ENCODE measurements at places on chromosomes 6 and 20.
A peak's percentile ranks its signal among the peaks of the same experiment; 100 is the strongest.

- DNase-seq = no peak
Measured at GRCh38 chr6:148235446-148235845, 107.2 kb upstream of the SASH1 start.

DNA sequence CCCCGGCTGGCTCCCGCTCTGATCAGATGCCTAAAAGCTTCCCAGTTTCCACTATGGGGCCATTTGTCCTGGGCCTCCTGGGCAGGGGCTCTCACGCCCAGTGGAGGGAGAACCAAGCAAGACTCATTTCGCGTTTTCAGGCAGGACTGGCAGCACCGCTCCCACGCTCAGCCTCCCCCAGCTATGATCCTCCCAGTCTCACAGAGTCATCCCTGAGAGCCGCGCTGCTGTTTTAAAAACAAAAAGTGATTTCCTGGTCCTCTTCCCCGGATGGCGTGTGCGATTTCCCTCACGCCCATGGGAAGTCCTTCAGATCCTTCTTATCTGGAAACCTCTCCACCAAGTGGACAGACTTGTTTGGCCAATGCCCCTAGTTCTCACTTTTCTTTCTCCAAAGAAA lies at the start of gene ADGRF5:
Gene ADGRF5, minus strand, starts transcription at position 208 of the 400 bp plus-strand sequence. CDS start 15,176 bp downstream, outside the sequence.
- no peak for DNase-seq

DNA sequence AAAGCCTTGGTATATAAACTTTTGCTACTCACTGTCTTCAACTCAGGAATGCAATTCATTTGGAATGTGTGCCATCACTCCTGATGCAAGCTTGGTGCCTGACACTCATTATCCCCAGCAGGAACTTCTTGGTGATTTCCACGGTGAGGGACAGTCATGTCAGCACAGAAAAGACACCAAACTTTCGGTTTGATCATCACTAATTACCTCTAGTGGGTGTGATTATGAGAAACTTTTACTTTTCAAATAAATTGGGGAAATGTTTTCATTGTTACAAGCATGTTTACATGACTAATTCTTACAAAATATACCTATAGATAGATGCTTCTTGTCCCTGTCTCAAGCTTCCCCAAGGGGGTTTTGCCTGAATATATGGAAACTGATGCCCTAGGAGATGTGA lies 40.9 kb downstream of the RPP40 start:
- DNase-seq = no peak

DNA sequence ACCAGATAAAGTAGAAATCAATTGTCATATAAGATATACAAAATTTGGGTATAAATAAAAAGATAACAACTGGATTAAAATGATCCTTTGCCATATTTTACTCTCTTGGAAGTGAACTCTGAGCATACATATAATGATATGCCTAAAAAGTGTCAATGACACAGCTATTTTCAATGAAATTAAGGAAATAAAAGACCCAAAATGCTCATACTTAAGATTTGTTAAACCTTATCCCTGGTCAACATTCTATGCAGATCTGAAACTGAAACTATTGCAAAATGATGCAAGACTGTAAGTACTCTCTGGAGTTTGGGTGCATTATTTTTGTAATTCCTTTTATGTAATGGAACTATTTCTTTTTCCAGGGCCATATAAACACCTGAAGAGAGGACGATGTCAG lies 119.0 kb upstream of the SGK1 start:
- DNase-seq = peak; percentile 37

DNA sequence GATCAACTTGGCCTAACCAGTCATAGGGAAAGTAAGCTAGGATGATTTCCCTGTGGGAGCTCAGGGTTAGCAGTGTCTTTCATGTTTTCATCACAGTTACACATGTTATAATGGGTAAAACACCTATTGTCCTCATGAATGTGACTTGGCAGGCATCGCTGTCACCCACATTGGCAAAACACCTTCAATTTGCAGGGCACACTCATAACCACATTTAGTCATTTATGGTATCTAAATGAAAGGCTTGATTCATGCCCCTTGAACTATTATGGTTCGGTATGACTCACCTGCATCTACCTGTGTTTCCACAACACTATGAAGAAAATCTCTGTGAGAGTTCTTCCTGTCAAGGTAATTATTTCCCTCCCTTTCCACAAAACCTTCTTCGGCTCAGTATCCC lies 49.2 kb downstream of the FRK start:
- DNase-seq = no peak

- DNase-seq = no peak
Measured at GRCh38 chr6:37783856-37784584, 35.5 kb upstream of the ZFAND3 start.

GRCh38 chr6:35441642-35442041 lies 10.5 kb upstream of the FANCE start:
- DNase-seq = no peak

DNA sequence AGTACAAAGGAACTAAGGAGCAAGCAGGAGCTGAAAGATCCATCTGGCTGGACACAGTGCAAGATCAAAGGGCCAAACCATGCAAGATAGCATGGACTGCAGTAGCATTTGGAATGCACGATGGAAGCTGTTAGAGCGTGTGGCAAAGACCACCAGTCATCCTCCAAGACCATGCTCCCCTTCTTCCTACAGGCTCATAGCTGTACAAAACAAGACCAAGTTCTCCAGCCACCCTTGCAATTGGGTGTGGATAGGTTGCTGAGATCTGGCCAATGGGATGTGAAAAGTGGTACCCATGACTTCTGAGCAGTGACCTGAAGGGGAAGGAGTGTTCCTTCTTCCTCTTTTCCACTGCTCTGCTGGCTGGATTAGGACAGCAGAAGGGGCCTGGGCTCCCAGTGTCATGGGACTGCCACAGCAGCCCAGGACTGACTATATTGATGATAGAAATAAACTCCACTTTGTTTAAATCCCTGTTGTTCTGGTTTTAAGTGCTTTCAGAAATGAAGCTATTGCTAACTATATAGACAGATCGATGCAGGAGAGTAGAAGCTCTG lies 64.9 kb downstream of the SLC22A23 start:
- no peak for DNase-seq

DNA sequence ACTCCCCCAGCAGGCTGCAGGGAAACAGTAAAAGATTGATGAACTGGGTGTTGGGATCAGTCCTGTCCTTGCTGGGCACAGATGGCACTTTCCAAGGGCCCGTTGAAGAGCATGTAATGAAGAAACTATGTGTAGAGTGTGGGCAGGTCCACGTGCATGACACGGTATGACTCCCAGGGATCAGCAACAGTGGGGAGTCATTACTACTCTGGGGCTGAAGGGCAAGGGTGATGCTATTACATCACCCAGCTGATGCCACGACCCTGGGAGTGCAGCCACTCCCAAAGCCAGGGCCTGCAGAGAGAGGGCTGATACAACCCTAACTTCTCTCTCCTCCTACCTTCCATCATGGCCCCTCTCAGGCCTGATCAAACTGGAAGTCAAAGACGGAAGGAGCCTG lies 20.1 kb downstream of the KCNK17 start:
- DNase-seq = no peak

DNA sequence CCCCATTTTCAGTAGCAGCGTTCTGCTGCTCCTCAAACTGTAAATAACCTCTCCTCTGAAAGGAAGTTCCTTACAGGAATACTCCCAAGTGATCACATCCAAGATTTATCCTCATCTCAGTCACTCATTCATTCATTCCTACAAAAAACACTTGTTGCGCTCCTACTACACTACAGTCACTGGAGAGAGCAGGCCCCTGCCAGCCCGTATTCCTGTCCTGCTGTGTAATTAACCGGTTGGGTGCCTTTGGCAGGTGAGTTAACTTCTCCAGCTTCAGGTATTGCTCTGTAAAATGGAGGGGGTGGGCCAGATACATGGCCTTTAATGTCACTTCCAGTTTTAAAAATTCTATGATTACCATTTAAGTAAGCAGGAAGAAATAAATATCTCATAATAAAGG lies 15.0 kb upstream of the ZBTB24 start:
- no peak for DNase-seq

DNA sequence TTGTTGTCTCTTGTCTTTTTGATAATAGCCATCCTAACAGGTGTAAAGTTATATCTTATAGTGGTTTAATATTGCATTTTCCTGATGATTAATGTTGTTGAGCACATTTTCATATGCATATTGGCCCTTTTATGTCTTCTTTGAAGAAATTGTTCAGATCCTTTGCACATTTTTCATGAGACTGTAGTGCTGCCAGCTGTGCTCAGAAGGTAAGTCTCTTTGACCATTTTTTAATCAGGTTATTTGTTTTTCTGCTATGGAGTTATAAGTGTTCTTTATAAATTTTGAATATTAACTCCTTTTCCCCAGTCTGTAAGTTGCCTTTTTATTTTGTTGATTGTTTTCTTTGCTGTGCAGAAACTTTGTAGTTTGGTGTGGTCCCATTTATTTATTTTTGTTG lies 55.8 kb upstream of the ZNF184 start:
- DNase-seq = no peak

DNA sequence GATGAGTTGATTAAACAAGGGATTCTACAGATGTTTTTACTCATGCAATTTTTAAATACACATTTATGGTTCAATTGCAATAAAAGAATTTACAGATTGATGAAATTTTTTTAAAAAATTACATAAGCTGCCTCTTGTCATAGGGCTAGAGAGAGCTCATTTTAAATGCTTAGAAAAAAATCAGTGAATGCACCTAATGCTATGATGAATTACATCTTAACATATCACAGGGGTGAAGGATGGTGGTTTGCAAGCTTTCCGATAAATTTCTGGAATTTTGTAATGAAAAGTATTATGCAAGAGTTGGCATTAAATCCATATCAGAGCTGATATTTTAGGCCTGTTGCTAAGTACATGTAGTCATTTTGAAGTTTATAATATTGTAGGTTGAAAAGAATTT lies 29.6 kb downstream of the DSE start:
- DNase-seq = no peak

GRCh38 chr6:119096721-119097565 lies 18.5 kb upstream of the FAM184A start:
- no peak for DNase-seq

DNA sequence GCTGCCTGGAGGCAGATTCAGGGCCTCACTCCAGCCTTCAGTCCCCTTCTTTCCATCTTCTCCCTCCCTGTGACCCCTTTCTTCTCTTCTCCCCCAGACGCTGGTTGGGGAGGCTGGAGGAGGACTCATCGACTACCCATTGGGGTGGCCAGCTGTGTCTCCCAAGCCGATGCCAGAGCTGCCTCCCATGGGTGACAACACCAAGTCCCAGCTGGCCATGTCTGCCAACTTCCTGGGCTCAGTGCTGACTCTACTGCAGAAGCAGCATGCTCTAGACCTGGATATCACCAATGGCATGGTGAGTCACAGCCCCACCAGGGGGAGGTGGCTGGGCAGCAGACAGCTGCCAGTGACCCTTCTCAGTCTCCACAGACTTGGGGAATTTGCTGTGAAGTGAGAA lies 12.9 kb downstream of the BPIFB4 start:
- no peak for DNase-seq

- peak; percentile 6 for DNase-seq
Measured at GRCh38 chr6:55636406-55637102, 57.6 kb upstream of the HMGCLL1 start.

DNA sequence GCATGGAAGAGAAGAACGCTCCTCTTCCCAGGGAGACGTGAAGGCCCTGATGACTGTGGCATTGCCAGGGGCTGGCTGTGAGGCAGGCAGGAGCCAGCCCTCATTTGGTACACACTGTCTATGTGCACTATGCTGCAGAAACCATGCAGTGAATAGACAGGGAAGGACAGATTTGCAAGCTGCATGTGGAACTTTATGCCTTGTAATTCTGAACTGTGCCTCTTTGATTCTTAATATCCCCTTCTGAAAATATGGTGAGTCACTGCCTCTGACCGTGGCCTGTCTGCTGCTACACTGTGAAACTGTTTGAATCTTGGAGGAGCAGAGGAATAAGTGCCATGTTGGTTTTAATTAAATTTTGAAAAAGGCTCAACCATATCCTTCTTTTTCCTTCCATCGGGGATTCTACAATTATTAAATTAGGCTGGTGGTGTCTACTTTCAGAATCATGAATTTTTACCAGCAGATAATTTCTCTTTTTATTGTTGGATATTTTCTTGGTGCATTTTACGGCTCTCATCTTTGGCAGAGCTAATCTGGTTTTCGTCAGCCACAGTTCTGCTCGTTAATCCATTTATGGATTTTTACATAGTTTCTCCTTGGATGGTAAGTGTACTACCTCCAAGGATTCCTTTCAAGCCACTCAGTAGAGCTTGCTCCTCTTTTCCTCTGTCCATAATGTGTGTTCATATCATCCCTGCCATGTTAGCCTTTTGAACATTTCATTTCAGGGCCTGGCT lies 301.0 kb upstream of the SLC35B3 start:
- no peak for DNase-seq

- no peak for DNase-seq
Measured at GRCh38 chr20:872855-873520, 39.5 kb downstream of the FAM110A start.

DNA sequence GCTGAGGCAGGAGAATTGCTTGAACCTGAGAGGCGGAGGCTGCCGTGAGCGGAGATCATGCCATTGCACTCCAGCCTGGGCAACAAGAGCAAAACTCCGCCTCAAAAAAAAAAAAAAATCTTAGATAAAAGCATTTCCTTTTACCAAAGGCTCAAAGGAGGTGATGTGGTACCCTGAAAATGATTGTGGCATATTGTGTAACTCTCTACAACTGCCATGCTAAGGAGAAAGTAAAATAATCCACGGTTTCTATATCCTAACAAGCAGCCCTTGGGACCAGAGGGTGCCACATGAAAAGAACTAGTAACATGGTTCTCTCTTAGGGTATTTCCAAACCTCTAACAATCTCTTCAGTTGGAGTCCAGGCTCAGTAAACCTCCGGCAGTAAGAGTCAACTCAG lies 38.8 kb upstream of the SLA2 start:
- no peak for DNase-seq

DNA sequence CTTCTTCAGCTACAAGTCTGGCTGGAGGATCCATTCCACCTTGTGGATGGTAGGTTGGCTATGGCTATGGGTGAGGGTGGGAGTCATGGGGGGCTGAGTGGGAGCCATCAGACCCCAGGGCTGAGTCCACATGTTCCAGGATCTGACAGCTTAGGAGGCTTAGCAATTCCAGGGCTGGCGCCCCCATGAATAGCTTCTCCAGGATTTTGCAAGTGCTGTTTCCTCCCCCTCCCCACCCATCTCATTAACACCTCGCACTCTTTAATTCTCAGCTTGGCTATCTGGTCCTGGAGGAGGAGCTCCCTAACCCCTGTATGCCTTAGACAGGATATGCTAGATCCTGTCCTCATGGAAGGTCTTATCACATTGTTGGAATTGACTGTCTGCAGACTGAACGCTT lies 39.0 kb upstream of the ANGPT4 start:
- DNase-seq = no peak

DNA sequence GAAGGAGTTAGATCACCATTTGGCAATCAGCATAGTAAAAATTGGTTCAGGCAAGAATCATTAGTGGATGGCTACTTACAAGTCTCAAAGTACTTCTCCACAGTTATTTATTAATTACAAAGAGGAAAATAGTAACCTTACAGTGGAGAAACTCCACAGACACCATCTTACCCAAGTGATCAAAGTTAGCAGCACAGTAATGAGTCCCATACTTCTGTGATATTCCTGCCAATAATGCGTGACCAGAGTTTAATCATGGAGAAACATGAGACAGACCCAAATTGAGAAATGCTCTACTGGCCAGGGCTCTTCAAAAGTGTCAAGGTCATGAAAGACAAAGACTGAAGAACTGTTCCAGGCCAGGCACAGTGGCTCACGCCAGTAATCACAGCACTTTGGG lies 9.5 kb downstream of the TBC1D7 start:
- DNase-seq = no peak

- no peak for DNase-seq
Measured at GRCh38 chr20:26207237-26207966, 510.7 kb upstream of the ZNF337 start.
